ENCODE measurements at places on chromosomes 1 and 21.

DNA sequence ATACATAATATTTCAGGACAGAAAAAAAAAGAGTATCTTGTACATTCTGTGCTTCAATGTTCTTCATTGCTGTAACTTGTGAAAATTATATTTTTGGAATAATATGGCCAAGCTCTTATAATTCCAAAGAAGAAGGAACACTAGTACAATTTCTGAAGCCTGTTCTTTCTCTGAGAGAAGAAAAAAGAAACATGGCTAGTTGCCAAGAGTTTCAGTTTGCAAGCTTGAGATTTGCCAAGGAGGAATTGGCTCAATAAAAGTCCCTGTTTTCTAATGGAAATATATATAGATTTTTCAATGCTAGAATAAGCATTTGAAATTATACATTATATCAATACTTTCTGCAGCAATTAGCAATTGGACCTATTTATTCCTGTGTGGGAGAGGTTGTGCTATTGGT is 285.2 kb upstream of the NEGR1 start:
- no peak for DNase-seq

DNA sequence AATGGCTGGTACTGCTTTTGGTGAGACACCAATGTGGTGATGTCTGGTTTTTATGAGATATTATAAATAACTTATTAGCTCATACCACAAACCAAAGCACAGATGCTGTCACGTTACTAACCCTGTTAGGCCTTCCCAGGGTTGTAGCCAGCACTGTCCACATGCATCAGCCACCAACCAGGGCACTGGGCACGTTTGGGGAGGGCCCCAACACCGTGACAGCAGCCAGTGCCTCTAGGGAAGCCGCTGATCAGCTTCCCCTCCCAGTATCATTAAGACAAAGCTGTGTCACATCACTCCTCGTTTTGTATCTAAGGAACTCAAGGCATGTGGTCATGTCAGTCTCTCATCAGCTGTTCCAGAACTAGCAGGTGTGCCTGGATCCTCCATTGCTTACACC is 13.9 kb downstream of the URB1 start:
- no peak for DNase-seq

GRCh38 chr1:23869051-23869450 is 961 bp upstream of the FUCA1 start:
- DNase-seq, result no peak

DNA sequence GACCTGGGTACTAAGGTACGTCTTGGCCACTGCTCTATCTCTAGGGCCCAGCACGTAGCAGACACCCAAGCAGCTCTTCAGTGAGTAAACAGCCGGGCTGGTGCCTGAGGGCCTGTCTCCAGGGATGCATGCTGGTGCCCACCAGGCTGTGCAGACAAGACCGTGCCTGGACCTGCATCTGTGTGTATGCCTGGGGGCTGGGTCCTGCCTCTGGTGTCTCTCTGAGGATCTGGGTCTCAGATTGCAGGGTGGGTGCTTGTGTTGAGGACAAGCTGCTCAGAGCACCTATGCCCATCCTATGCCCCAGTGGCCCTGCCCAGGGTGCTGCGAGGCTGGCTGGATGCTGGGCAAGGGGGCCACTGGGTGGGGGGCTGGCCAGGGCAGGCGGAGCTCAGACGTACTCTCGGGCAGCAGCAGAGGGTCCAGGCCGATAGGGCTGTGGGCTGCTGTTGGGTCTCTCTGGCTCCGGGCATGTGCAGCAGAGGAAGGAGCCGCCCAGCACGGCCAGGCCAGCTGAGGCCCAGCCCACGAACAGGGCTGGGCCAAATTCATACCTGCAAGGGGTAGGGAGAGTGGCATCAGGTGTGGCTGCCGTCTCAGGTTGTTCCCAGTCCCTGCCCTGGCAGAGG is 4.4 kb downstream of the CLDN19 start:
- no peak for DNase-seq

- DNase-seq, result peak; percentile 11
Observed at GRCh38 chr1:209106237-209106741, 477.2 kb upstream of the CAMK1G start.

GRCh38 chr1:237309595-237310118 is 267.7 kb downstream of the RYR2 start:
- no peak for DNase-seq

DNA sequence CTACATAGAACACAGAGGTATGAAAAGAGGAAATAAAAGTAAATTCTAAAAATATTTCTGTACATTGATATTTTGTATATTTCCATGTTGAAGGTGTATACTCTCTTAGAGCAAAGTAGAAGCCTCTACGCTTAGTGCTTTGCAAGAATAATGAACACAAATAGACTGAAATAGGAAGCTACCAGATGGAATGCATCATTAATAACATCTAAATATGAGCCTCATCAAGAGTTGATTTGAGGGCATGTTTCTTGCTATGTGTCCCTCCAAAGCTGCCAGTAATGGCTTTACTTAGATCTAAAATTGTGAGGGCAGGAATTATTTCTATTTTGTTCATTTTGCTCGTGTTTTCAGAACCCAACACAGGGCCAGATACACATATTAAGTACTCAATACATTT is 94.4 kb downstream of the KCNT2 start:
- DNase-seq, result no peak

DNA sequence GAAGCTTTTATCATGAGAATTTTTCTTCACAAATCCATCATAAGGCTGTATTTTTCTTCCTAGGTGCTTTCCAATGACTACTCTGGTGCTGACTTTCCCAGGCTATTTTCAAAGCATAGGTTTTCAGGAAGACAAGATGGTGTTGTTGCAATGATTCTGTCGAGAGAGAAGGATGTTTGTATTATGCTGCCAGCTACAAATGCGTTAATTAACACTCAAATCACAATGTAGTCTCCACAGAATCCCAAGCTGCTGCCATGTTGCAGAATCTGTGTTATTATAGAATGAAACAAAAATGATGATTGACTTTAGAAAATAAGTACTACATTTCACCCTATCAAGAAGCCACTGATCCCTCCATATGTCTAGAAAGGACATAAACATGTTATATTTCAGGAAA is 179.5 kb upstream of the MAP1LC3C start:
- no peak for DNase-seq

- no peak for DNase-seq
Observed at GRCh38 chr1:75550559-75550958, 60.4 kb downstream of the SLC44A5 start.

GRCh38 chr1:242813490-242814091 is 289.1 kb upstream of the PLD5 start:
- no peak for DNase-seq

DNA sequence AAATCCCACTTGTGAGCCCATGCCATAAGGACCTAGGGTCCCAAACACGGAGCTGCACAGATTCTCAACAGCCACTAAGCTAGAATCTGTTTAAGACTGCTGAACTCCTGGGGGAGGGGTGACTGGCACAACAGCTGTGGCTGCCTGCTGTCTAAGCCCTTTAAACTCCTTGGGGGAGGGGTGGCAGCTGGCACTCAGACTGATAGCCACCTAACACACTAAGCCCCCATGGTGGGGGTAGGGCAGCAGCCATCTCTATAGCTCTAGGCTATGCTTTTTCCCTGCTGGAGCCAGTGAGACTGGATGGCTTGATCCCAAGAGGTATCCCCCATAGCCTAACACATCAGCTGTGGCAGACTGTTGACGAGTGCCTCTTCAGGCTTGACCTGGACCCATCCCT is 73.3 kb upstream of the FMO3 start:
- no peak for DNase-seq

GRCh38 chr1:228211531-228212414 is 3.9 kb downstream of the OBSCN start:
- no peak for DNase-seq

DNA sequence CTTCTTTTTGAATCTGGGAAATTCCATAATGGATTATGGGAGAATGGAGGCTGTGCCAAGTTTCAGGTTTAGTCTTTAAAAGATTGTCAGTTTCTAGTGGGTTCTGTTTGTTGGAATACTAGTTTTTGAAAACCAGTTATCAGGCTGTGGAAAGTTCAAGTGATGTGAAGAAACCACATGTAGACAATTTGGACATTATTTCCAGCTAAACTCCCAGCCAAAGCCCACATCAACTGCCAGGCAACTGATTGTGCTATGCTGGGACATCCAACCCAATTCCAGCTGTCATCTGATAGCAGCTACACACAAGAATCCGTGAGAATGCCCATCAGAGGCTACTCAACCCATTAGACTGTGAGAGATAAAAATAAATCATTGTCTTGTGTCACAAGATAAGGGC is 546.1 kb upstream of the ADAMTS5 start:
- no peak for DNase-seq

GRCh38 chr1:6862906-6863305 is 77.7 kb downstream of the CAMTA1 start:
- DNase-seq, result no peak

GRCh38 chr1:207335695-207336363 is 14.4 kb downstream of the CD55 start:
- DNase-seq, result no peak

- DNase-seq, result no peak
Observed at GRCh38 chr1:228737601-228738041, 2.3 kb downstream of the RHOU start.

DNA sequence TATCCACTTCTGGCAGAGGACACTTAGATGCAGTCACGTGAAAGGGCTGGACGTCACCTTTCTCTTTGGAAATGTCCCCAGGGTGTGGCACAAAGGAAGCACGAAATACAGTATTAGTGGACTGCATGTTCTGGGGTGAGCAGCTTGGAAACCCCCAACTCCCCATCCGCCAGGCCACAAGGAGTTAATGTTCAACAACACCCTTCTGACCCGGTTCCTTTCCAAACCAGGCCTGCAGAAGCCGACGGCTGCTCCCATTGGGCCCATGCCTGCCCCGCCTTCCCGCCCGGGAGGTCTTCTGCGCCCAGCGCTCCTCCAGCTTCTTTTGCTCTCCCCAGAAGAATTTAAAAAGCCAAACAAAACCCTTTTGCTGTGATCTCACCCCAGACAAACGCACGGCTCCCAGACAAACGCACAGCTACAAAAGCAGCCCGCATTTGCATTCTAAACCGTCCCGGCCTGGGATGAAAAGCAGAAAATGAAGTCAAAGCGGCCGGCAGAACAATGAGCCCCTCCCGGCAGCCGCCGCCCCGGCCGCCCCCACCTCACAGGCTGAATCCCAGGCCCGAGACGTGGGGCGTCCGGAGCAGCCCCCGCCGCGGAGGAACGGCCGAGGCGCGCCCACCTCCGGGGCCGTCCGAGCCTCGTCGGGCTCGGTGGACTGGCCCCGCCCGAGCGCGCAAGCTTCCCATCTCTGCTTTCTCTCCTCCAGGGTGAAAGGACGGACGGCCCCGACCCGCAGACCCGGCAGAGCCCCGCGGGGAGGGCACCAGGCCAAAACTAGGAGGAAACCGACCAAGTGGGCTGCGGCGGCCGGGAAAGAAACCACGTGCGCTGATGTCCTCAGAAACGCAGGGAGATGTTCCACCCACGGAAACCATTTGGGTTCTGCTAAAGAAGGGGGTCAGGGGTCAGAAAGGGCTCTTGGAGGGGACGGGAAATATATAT is 101.9 kb downstream of the PLPP3 start:
- no peak for DNase-seq

GRCh38 chr1:207049974-207050391 is 1.0 kb downstream of the YOD1 start:
- DNase-seq, result no peak

- no peak for DNase-seq
Observed at GRCh38 chr1:219958875-219959417, 30.6 kb upstream of the SLC30A10 start.

DNA sequence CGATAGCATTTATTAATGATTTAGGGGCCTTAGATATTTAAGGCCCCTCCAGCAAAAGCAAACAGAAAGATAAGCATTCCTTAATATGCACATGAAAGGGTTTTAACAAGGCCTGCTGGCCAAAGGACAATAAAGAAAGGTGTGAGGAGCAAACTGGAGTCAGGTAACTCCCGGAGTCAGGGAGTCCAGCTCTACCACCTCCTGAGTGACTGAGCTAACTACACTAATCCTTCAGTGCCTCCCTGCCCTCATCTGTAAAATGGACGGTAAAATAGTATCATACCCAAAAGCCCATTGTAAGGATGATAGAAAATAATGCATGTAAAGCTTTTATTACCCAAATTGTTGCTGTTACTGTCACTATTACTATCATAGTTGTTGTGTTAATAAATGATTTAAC is 161.7 kb downstream of the SIPA1L2 start:
- DNase-seq, result no peak

- DNase-seq, result no peak
Observed at GRCh38 chr1:67980028-67980427, 70.4 kb downstream of the DIRAS3 start.

GRCh38 chr21:43369124-43369523 is 57.8 kb downstream of the SIK1 start:
- no peak for DNase-seq

DNA sequence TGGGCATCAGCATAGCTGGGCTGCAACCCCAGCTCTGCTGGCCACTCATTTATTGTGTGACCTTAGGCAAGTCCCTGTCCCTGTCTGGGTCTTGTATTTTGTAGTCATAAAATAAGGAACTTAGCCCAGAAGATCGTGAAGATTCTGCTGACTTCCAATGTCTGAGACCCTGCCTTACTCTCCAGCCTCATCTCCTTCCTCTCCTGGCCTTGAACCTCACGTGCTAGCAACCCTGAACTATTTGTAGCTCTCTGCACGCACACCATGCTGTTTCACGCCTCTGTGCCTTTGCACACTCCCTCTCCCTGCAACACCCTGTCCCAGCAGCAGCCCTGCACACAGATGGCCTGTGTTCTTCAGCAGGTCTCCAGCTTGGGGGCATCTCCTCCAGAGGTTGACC is 121.1 kb downstream of the LACTBL1 start:
- DNase-seq, result no peak

GRCh38 chr1:14782741-14783591 is 184.5 kb downstream of the KAZN start:
- no peak for DNase-seq

GRCh38 chr1:225662155-225662554 is 9.2 kb upstream of the ENAH start:
- DNase-seq, result no peak

DNA sequence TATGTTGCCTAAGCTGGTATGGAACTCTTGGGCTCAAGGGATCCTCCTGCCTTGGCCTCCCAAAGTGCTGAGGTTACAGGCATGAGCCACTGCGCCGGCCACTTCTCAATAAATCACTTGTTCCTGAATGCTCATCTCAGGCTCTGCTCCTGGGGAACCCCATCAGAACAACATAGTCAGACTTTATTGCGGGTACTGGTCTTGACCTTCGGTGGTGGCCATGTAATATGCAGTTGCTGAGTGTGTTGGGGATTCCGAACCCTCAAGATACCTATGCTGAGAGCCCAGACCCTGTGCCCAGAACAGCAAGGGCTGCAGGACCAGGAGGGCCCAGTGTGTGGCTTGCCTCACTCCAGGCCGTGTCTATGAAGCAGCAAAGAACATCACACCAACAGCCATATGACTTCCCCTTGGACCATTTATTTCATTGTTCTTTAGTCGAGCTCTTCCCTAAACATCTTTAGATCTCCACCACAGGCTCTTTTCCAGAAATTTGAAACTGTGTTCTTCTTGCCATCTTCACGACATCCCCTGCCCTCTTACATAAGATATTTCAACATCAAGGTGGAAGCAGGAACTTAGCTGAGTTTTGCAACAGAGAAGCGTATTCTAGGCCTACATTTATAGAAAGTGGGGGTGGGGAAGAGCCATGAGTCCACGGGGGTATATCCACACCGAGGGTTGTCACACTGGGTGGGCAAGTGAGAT is 12.7 kb upstream of the SDHB start:
- no peak for DNase-seq

- peak; percentile 54 for DNase-seq
Observed at GRCh38 chr1:215710036-215710898, 143.2 kb downstream of the KCTD3 start.

- DNase-seq, result no peak
Observed at GRCh38 chr1:233386336-233386735, 58.8 kb downstream of the MAP3K21 start.

All from HTR-8/SVneo (cell line).